ENCODE measurements at places on chromosomes 7 and 10.

- DNase-seq, result no peak
Observed at GRCh38 chr10:126156012-126156411, 232.3 kb downstream of the ADAM12 start.

DNA sequence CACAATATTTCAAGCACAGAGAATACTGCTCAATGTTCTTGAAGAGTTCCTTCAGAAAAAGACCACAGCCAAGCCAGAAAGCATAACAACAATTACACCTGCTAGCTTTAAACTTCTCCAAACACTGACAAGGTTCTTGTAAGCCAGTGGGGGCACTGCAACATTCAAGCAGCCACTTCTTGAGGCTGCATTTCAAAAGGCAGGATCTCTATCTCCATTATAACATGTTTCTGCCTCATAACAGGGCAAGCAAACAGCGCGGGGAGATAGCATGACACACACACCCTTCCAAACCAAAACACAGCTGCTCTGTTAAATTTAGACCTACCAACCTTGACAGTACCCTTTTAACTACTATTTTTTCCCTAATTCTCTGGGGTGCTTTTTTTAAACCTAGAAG, 30.8 kb downstream of the CHCHD3 start:
- DNase-seq, result no peak

- no peak for DNase-seq
Observed at GRCh38 chr7:85483177-85483576, 296.3 kb upstream of the SEMA3D start.

- DNase-seq, result no peak
Observed at GRCh38 chr7:108296911-108297310, 159.3 kb downstream of the NRCAM start.

Measured in WERI-Rb-1 (cell line).